ENCODE measurements at places on chromosomes 2 and 18.

DNA sequence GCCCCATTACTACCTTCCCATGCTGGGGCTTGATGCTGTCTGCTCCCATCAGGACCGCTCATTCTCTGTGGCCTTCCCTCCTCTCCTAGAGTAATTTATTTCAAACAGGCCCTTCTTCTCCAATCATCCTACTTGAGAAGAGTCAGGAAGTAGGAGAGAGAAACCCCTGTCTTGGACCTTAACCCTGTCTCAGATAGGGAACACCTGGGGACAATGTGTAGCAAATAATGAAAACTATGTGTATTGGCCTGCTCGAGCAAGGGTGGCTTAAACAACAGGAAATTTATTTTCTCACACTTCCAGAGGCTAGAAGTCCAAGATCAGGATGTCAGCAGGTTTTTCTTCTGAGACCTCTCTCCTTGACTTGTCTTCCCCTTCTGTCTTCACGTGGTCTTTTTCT lies 26.6 kb upstream of the NEMP2 start:
- no peak for DNase-seq

GRCh38 chr2:101518578-101519492 lies 43.9 kb upstream of the RFX8 start:
- no peak for DNase-seq

DNA sequence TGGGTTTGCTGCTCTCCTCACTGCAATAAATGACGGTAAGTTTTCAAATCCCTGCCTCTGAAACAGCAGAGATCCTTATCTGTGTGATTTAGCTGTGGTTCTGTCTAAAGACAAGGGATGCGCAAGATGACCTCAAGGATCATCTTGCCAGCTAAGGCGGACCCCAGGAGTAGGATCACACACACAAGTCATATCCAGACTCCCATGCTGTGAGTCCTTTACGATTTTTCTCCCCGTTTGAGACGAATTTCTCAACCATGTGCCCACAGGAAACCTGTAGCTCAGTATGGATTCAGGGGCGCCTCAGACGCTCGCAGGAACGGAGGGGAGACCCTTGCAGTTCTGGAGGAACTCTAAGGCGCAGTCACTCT lies 11.1 kb upstream of the DCTN1 start:
- no peak for DNase-seq

DNA sequence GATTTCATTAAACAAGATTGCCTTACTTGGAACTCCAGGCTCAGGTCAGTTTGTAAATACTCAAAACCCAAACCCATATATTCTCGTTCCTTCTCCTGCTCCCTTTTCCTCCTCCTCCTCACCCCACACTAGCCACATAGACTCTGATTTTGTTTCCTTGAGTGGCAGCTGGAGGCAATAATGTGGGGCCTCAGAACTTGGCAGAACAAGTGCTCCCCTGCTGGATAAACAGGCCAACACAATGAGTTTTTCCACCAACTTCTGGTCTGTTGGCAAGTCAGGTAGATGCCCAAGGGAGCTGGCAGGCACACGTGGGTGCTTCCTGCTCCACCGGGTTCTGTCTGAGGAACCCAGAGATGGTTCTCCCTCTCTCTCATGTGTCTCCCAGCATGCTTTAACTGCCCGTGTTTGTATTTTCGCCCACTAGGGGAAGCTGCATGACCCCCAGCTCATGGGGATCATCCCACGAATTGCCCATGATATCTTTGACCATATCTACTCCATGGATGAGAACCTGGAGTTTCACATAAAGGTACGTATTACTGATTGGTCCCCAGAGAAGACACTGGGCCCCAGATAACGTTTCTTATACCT lies 61.9 kb downstream of the KIF5C start:
- DNase-seq, result no peak

DNA sequence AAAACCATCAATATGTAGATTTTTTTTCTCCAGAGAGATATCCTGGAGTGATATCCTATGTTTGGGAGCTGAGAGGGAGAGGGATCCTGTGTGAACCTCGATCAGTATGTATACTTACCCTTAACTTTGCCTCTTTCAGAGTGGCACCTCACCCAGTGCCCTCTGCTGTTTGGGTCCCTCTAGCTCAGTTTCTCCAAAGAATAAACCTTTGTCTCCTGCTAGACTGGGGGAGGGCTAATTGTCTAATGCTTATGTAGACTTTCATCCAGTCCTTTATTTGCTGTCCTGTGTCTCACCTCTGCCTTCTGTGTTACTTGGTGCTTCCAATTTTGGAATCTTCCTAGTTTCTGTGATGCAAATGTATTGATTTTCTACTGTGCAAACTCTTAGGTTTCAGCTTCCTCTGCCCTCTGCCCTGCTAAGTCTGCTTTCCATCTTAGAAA lies 48.4 kb downstream of the MTX2 start:
- DNase-seq, result no peak

GRCh38 chr2:40371525-40372282 lies 80.2 kb downstream of the SLC8A1 start:
- DNase-seq, result no peak

GRCh38 chr2:85436836-85437487 lies 18.4 kb downstream of the SH2D6 start:
- DNase-seq, result no peak

- DNase-seq, result no peak
Measured at GRCh38 chr2:53960476-53960875, 10.3 kb downstream of the PSME4 start.

- DNase-seq, result no peak
Measured at GRCh38 chr2:68465081-68465916, 1.8 kb downstream of the FBXO48 start.

DNA sequence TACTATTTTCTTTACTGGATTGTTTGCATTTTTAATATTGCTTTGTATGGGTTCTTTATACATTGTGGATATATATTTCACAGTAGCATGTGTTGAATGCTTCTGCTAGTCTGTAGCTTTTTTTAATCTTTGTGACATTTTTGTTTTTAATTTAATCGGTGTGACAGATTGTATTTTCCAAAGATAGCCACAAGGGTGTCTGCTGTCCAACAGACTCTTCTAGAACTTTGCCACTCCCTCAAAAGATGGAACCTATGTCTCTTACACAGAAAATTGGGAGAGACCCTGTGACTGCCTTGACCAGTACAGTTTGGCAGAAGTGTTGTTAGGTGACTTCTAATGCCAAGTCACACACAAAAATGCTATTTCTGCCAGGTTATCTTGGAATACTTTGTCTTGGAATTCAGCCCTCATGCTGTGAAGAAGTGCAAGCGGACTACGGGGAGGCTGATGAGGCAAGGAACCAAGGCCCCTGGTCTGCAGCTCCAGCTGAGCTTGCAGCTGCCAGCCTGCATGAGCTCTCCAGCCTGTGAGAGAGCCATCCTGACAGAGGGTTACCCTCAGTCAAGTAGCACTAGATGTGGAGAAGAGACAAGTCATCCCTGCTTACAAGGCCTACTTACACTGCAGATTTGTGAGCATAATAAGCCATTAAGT lies 110.8 kb downstream of the TDRD15 start:
- no peak for DNase-seq

DNA sequence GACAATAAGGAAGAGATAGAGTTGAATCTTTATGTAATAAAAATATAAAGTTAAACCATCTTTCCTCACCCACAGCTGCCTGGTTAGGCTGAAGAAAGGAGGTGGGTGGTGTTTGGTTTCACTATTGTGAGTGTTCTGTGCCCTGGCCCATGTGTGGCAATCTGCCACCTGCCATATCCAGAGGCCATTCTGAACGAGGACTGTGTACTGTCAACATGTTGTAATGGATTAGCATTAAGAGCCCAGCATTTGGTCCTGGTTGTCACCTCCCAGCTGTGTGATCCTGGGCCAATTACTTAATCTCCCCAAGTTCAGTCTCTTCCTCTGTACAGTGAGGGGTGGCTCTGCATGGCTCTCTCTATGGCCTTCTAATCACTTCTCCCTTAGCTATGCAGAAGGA lies 118.2 kb upstream of the SEC11C start:
- DNase-seq, result no peak

DNA sequence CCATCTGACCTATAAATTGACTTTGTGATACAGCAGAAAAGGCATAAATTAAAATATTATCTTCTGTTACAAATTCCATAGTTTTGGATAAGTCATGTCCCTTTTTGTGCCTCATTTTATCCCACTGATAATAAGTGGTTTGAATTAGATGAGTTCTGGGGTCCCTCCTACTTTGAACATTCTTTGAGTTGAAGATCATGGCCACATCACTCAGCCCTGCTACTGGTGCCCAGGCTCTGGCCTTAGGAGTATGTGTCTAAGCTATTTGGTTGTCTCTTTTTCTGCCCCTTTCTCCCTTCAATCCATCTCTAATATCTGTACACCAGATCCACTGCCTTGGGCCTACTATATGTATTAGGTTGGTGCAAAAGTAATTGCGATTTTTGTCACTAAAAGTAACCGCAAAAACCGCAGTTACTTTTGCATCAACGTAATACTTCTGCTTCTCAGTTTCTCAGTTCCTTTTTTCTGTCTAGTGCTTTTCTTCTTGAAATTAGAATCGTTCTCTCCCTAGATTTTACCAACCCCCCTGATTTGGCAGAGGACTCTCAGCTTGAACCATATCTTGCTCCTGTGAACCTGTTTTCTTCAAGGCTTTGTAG lies 362.5 kb upstream of the TNP1 start:
- DNase-seq, result no peak

DNA sequence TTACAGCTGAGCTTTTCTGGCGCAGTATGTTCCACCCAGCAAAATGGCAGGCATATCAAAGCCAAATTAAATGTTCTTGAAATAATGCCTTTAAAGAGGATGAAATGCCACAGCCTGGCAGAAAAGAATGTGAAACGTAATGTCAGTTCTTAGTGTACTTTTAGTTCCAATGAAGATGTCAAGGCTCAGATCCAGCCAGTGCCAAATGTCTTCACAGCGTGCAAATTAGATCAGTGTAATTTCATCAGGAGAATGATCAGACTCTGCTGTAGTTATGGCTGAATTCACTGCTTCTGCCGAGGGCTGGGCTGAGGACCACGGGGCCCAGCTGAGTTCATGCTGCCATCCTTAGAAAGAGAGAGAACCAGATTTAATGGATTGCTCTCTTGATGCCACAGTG lies 78.7 kb upstream of the ITGA4 start:
- no peak for DNase-seq

DNA sequence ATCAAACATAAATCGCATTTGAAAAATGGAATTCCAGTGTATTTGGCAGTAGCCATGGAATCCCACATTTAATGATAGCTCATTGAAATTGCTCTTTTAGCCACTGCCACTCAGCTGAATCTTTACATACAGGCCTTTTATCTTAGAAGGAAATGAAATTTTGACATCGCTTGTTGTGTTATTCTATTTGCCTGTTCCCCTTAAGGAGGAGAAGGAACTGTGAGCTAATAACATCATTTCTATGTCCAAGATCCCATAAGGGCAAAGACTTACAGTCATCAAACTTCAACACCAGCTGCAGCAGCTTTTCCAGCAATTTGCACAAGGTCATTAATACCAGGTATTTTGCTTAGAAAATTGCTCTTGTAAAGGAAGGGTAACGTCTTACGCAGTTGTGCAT lies 6.0 kb upstream of the PDCL3 start:
- DNase-seq, result no peak

GRCh38 chr2:82795446-82795845 lies 1663.6 kb downstream of the SUCLG1 start:
- DNase-seq, result no peak

GRCh38 chr18:52816121-52816520 lies 476.1 kb downstream of the DCC start:
- no peak for DNase-seq

DNA sequence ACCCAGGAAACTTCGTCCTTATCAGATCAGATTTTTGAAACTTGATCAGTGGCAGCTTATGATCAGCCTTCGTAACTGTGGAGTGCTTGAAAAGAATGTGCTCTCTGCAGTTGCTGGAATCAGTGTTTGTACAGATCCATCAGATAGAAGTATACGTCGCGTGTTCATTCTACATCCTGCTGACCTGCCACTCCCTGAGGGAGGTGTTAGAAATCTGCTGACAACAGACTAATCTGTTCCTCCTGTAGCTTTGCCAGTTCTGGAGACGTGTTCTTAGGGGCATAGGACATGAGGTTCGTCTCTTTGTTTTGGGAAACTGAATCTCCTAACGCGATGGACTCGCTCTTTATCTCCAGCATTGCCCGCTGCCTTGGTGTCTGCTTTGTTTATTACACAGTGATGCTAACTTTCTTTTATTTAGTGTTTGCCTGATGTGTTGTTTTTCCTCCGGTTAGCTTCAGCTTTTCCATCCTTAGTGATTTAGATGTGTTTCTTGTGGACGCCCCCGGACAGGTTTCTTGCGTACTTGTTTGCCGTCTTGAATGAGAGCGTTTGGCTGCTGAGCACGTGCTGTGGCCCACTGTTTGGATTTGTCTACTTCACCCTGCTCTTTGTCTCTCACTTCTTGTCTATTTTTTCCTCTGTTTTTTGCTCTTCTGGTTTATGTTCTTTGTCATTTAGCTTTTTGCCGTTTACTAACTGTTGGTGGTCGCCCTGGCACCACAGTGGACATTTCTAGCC lies 17.4 kb upstream of the GAL3ST2 start:
- DNase-seq, result no peak

DNA sequence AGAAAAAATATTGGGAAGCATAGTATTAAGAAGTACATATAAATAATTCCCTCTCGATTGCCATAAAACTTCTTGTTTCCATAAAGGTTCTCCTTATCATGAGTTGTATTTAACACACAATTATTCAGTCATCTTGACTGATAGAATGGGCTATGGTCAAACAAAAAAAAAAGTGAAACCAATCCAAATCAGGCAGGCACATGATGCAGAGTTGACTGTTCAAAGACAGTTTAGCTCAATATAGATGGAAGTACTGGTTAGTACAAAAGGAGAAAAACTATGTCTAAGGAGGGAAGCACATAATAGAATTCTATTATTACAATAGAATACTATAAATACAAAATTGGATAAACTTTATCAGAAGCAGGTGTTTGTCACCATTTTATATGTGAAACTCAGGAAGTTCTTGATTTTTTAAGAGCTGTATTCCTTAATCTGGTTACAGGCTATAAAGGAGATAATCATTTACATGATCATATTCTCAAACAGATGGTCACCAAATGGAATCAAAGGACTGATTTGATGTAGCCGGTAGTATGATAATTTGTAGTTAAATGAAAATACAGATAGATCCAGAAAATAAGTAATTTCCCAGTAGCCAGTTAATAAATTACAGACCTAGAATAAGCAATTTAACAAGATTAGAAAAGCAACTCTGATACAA lies 18.2 kb upstream of the CALCRL start:
- DNase-seq, result no peak

DNA sequence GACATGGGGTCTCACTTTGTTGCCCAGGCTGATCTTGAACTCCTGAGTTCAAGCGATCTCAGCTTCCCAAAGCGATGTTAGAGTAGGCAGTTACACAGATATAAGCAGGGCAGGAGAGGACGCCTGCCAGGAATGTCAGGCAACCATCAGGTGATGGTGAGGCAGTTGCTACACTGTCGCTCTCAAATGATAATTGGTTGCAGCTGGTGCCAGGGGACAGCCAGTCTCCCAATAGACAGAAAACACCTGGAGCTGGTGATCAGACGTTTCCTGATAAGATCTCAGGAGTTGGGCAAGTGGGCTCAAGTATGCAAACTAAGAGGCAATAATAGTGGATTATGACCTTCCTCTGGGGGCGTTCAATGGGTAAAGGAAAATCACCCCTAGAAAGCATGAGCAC lies 163.1 kb upstream of the RGPD4 start:
- no peak for DNase-seq
